Stimulated activated CD4-positive, alpha-beta T cell treated with anti-CD3 and anti-CD28 coated beads, Interleukin-12 subunit alpha, Interleukin-12 subunit beta, amount 100 ng/mL, for 24 hours (primary cell): ENCODE measurements at places on chromosomes 7 and 10.

DNA sequence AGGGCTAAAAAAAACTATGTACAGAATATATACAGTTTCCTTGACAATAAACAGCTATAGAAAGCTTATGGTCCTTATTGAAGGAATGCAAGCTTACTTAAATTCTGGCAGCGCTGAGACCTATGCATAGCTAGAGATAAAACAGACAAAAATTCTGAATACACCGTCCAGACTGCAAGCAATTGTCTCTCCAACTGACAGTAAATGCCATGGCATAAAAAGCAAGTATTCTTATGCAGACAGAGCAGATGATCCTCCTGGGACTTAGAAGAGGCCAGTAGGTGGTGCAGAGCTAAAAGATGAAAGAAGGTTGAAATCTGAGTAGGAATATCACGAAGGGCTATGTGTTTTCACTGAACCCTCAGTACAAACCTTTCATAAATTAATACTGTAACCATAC, 157.0 kb upstream of the CACNA2D1 start:
- DNase-seq, result no peak

GRCh38 chr10:124320778-124321432, 97.8 kb downstream of the OAT start:
- no peak for DNase-seq

GRCh38 chr7:5428478-5429252, 5.0 kb upstream of the TNRC18 start:
- no peak for DNase-seq

DNA sequence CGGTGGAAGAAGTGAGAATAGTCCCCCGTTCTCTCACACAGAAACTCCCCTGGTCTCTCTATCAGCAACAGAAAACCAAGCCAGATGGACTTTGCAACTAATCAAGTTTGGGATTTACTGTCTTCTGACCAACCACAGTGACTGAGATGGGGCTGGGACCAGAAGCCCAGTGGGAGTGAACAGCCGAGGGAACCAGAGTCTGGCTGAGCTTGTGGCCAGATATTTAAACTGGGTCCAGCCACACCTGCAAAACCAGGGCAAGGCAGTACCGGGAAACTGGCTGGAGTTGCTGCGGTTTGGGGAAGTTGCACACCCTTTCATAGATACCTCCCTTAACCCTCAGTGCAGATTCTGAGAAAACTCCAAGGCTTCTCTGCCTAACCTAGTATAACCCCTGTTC, 6.0 kb downstream of the GSTK1 start:
- no peak for DNase-seq

- no peak for DNase-seq
These were observed at the start of gene WEE2 for GRCh38 chr7:141708351-141708750. Gene WEE2 (plus strand): TSS chr7:141708353. CDS start chr7:141708759, 406 bp downstream.

GRCh38 chr10:61784354-61785133, 117.0 kb upstream of the ARID5B start:
- DNase-seq, result no peak

DNA sequence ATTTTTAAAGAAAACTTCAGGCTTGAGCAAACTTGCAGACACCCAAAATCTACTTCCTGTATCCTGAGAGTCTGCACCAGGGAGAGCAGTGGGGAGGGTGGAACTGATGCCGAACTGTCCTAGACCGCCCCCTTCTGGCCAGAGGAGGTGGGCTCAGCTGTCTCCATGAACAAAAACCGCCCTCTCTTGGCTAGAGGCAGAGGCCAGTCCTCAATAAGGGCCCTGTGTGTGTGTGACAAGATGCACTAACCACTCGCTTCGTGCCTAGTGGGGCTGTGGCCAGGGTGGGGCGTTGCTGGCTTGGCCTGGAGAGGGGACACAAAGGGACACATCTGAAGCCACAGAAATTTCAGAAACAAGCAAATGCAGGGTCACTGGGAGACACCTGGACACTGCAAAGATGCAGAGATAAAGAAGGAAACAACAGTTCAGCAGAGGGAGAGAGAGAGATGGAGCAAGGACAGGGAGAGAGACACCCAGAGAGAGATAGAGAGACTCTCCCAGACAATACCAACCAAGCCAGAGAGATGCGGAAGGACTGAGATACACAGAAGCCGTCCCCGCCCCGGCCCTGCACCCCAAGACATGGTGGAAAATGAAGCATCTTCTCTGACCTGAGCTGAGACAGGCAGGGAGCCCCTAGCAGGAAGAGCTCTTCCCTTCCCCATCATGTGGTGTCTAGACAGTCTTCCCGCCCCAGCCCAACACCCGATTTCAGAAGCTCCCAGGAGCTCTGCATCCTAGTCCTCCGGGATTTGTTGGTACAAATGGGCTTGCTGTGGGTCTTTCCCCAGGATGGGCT, 22.7 kb upstream of the FXYD4 start:
- peak; percentile 72 for DNase-seq

- no peak for DNase-seq
These were observed 550.8 kb downstream of the IPMK start for GRCh38 chr10:57716884-57717283.

- DNase-seq, result no peak
These were observed 100.1 kb downstream of the USP6NL start for GRCh38 chr10:11511321-11511720.

- no peak for DNase-seq
These were observed 31.8 kb upstream of the CARD11 start for GRCh38 chr7:3075441-3075840.

- no peak for DNase-seq
These were observed 56.3 kb downstream of the PRPF18 start for GRCh38 chr10:13643016-13643415.

- no peak for DNase-seq
These were observed 236.6 kb downstream of the CDK14 start for GRCh38 chr7:90832726-90833125.

- no peak for DNase-seq
These were observed 73.8 kb upstream of the PAPSS2 start for GRCh38 chr10:87585565-87586514.

- no peak for DNase-seq
These were observed 78.1 kb upstream of the NRBF2 start for GRCh38 chr10:63054889-63055611.

DNA sequence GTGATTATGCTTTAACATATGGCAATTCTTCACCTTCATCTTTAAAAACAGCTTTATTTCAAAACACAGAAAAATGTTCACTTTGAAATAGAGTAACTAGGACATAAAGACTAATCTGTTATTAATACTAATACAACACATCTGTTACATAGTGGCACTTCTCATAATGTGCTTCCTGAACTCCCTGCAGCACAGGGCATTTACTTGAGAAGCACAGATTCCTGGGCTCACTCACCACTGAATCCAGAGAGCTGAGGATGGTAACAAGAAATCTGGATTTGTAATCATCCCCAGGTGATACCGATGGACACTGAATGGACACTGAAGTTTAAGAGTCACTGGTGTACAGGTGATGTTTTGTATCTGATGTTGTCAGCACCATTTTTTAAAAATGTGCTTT, 96.1 kb downstream of the COL28A1 start:
- no peak for DNase-seq

- no peak for DNase-seq
These were observed 12.0 kb downstream of the INTS1 start for GRCh38 chr7:1492221-1492620.

DNA sequence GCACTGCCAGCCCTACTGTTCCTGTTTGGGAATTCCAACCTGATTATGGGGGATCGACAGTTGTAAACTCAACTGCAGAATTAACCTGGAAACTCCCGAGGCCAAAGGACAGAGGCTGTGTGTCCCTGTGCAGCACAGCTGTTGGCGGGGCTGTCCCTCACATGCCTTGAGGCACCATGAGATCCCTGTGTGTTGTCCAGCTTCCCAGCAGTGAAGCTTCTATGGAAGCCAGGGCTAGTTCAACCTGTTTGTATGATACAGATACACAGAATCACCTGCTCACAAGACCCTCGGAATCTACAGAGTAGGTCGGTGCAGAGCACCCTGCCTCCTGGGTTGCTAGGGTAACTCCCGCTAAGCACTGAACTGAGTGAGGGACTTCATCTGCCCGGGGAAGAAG, 61.0 kb upstream of the EFCAB10 start:
- no peak for DNase-seq

DNA sequence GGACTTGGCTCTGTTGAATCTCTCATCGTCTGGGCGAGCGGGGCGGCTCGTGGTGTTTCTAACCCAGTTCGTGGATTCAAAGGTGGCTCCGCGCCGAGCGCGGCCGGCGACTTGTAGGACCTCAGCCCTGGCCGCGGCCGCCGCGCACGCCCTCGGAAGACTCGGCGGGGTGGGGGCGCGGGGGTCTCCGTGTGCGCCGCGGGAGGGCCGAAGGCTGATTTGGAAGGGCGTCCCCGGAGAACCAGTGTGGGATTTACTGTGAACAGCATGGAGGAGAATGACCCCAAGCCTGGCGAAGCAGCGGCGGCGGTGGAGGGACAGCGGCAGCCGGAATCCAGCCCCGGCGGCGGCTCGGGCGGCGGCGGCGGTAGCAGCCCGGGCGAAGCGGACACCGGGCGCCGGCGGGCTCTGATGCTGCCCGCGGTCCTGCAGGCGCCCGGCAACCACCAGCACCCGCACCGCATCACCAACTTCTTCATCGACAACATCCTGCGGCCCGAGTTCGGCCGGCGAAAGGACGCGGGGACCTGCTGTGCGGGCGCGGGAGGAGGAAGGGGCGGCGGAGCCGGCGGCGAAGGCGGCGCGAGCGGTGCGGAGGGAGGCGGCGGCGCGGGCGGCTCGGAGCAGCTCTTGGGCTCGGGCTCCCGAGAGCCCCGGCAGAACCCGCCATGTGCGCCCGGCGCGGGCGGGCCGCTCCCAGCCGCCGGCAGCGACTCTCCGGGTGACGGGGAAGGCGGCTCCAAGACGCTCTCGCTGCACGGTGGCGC, at the start of gene EN2:
TSS of gene EN2 (plus strand) at position 19 of the 767 bp plus-strand sequence. CDS start at position 268, 249 bp downstream.
- no peak for DNase-seq

GRCh38 chr10:129993621-129994020, 29.5 kb upstream of the EBF3 start:
- no peak for DNase-seq

- DNase-seq, result no peak
These were observed 647.4 kb downstream of the XPNPEP1 start for GRCh38 chr10:109275960-109276359.

GRCh38 chr10:113356794-113357680, 195.8 kb upstream of the HABP2 start:
- DNase-seq, result no peak

GRCh38 chr10:37839243-37839642, 18.2 kb downstream of the ZNF248 start:
- DNase-seq, result no peak

DNA sequence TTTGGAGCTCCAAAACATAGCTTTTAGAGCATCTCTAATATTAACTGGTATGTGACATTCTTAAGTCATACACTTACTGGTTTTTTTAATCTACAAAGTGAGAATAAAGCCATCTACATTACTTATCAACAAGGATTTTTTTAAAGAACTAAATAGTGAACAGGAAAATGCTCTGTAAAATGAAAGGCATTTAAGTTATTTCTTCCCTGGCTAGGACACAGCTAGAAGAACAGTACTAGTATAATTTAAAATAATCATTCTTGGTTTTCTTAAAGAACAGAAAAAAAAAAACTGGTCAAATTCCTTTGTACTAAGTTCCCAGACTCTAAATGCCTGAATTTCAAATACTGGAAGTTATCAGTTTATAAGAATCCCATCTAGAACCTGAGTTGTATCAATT, 139.5 kb downstream of the SRPK2 start:
- no peak for DNase-seq

DNA sequence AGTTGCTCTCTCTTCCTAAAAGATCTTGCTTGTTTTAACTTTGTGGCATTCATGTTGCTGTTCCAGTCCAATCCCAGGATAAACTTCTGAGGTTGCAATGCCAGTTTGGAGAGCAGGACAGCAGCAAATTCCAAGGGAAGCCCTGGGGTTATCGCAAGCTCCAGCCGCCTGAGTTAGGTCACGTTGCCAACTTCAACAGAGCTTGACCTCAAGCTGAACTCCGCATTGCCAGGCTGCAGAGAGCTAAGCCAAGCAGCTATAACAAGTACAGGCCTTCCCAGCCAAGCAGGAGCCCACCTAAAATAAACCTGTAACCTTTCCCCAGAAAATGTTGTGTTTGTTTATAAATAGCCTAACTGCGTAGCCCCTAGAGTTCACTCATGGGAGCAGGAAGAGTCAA, 138.9 kb upstream of the LYZL1 start:
- no peak for DNase-seq

- DNase-seq, result no peak
These were observed 182.9 kb upstream of the TCF7L2 start for GRCh38 chr10:112767156-112767555.

- DNase-seq, result no peak
These were observed 44.6 kb upstream of the TSPAN13 start for GRCh38 chr7:16708980-16709379.

DNA sequence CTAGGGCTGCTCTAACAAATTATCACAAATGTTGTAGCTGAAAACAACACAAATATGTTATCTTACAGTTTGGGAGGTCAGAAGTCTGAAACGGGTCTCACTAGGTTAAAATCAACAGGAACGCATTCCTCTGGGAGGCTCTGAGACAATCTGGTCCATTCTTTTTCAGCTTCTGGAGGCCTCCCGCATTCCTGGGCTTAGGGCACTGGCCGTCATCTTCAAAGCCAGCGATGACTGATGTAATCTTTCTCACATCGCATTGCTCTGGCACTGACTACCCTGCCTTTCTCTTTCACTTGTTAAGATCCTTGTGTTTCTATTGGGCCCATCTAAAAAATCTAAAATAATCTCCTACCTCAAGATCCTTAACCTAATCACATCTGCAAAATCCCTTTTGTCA, 1071.5 kb upstream of the C7orf33 start:
- DNase-seq, result no peak

DNA sequence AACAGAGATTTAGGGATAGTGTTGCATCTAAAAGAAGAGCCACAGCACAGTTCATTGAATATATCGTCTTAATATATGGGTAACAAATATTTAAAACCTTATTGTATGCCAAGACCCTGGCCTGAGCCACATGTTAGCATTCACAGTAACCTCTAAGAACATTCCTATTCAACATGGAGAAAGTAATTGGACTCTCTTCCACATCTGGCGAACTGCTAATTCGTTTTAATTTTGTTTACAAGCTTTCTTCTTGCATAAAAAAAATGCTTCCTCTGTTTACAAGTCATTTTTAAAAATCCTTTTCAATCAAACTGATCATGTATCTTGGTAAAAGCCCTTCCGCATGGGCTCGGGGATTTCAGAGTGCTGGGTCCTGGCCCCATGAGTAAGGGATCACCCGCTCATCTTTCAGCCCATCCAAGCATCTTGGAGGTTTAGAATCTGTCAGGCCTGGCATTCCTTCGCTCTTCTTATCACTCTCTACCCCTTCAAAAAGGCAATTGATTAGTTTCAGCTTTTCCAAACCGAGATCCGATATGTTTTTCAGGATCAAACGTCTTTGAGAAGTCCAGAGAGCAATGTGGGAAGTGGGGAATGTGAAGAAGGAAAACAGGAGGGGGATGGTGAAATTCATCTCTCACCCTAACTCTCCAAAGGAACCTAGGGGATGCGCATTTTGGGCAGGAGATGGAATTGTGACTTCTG, 7.3 kb downstream of the TWIST1 start:
- no peak for DNase-seq
